NCI-H1436 (cell line): ENCODE measurements at places on chromosomes 4 and X.

GRCh38 chrX:114591121-114591520, 7.2 kb downstream of the HTR2C start:
- no peak for DNase-seq

DNA sequence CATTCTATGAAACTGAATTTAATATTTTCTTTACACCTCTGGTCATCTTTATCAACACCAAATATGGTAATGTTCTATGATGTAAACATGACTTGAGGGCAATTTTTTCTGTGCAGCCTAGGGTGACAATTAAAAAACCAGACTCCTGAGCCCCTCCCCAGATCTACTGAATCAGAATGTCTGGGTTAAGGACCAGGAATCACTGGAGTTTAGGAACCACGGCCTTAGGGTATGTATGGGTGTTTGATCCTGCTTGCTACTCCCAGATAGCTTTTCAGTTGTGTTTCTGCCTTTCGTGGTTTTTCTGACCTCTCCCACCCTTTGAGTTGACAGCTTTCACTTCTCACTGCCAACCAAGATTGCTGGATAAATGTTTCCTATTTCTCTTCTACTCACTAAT, 332.2 kb downstream of the DHX15 start:
- no peak for DNase-seq

DNA sequence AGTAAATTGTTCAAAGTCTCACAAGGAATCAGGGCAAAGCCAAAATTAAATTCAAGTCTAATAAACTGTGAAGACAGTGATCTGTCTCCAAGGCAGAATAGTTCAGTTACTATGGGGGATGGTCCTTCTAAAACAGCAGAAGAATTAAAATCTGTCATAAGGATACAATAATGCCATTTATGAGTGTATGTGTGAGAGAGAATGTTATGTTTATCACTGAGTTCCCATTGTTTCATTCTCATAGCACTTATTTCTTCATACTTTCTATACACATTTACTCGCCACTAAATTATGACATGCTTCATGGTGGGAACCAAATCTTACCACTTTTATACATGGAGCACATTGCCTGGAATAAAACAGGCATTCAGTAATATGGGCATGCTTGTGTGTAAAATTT, 102.5 kb downstream of the AMMECR1 start:
- DNase-seq, result no peak

DNA sequence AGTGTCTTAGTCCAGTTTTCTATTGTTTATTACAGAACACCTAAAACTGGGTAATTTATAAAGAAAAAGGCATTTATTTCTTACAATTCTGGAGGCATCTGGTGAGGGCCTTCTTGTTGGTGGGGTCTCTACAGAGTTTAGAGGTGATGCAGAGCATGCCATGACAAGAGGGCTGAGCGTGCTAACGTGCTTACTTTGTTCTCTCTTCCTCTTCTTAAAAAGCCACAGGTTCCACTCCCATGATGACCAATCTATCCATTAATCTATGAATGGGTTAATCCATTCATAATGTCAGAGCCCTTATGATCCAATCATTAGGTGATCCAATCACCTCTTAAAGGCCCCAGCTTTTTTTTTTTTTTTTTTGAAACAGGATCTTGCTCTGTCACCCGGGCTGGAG, 291.5 kb upstream of the GALNTL6 start:
- DNase-seq, result no peak

- no peak for DNase-seq
These were observed 30.8 kb downstream of the MND1 start for GRCh38 chr4:153375303-153375702.

DNA sequence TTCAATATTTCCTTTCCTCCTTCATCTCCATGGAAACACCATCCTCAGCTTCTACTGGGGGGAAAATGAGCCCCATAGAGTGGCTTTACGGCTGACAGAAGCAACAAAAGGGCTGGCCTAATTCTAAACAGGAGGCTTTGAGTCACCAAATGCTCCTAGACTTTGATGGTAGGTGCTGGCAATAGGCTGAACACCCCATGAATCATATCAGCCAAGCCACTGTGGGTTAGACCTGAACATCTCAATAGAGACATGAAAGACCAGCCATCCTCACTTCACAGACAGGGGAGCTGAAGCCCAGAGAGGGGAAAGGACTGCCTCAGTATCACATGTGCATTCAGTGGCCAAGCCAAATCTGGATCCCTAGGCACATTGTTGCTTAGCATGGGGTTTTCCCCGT, 107.6 kb downstream of the AMER1 start:
- no peak for DNase-seq

GRCh38 chrX:138692591-138692990, 18.9 kb downstream of the FGF13 start:
- DNase-seq, result no peak
